ENCODE measurements at places on chromosomes 7 and 10.

DNA sequence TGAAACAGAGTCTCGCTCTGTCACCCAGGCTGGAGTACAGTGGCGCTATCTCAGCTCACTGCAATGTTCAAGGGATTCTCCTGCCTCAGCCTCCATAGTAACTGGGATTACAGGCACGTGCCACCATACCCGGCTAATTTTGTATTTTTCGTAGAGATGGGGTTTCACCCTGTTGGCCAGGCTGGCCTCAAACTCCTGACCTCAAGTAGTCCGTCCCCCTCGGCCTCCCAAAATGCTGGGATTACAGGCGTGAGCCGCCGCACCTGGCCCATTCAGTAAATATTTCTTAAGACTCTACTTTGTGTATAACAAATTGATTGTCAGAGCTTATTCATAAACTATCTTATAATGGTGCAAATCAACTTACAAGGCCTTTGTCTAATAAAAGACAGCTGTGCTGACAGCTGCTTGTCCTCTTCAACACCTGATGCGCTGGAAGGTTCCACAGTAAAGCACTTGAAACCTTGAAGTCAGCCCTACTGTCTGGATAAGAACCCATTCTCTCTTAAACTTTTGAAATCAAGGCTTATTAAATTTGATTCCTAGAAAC, 14.7 kb downstream of the ECHDC3 start:
- no peak for ATAC-seq

DNA sequence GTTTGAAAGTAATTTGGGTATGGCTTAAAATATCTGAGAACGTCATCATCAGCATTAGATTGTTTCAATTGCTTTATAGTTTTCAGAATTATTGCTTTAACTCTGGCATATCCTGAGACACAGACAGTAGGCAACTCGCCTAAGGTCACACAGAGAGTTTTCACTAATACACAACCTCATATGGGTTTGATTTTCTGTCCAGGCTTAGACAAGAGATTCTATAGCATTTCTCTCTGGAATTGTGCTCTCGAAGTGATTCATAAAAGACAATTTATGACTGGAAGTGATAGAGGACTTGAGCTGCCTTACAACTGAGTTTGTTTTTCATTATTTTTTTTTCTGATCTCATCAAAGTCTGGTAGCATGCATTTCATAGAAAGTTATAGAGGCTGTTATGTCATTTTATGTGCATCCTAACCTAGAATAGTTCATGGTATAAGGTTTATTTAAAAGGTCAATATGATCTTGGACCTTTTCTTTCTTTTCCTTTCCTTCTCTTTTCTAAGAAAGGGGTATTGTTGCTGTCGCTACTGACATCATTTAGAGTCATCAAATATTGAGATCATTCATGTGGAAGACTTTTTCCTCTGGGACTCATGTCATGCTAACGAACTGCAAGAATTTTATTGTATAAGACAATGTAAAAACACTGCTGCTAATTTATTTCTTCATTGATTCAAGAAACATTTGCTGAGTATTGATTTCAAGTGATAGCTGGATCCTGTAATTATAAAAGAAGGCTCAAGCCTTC, 278.2 kb downstream of the PLXDC2 start:
- ATAC-seq = no peak

- no peak for ATAC-seq
These were observed 172.9 kb downstream of the TCF7L2 start for GRCh38 chr10:113122947-113123346.

DNA sequence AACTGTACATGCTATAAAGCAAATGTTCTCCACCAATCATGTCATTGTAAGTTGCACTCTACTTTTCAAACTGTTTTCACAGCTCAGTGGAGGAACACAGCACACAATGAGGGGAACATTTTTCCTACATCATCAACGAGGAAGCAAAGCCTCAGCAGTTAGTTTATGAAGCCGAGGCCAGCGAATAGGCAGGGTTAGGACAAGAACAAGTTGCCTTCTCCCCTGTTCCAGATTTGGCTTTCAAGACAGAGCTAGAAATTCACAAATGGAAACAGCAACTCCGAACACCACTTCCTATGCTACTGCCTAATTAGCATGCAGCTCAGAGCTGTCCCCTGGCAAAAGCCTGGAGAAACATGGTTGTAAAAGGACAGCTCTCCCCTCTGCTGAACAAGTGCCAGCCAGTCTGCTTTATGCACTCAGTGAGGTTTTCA, 19.8 kb downstream of the ITGB8 start:
- ATAC-seq = peak; percentile 40

DNA sequence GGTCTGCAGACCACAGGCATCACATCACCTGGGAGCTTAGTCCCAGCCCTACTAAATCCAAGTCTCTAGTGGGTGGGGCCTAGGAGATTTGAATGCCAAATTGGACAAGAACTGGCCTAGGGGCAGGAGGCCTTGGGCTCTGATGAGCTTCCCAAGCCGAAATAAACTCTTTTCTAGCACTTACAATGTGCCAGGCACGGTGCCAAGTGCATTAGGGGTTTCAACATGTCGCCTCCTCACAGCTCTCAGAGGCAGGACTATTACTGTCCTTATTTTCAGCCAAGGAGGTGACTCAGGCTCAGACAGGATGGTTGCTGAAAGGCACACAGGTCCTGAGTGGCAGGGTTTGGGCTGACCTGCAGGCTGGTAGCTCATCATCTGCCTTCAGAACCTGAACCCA, 9.2 kb upstream of the CPA1 start:
- ATAC-seq = no peak

DNA sequence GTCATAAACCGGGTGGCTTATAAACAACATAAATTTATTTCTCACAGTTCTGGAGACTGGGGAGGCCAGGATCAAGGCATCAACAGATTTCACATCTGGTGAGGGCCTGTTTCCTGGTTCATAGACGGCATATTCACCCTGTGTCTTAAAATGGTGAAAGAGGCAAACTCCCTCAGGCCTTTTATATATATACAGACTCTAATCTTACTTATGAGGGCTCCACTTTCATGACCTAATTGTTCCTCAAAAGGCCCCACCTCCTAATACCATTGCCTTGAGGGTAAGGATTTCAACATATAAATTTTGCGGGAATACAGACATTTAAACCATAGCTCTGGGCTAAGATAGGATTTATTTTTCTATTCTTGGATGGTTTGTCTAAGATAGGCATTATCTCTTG, 187.2 kb downstream of the PPP1R3A start:
- ATAC-seq = no peak

DNA sequence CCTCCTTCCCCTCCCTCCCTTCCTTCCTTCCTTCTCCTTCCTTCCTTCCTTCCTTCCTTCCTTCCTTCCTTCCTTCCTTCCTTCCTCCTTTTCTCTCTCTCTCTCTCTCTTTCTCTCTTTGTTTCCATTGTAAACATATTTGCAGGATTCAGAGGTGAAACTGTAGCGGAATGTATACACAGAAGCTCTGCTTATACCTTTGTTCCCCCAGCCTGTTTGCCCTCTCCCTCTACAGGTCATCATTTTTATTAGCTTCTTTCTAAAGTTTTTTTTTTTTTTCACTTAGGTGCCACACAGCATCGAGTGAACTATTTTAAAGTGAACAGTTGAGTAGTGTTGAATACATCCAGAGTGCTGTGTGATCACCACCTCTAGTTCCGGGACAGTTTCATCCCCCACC, 20.7 kb downstream of the SDK1 start:
- no peak for ATAC-seq

DNA sequence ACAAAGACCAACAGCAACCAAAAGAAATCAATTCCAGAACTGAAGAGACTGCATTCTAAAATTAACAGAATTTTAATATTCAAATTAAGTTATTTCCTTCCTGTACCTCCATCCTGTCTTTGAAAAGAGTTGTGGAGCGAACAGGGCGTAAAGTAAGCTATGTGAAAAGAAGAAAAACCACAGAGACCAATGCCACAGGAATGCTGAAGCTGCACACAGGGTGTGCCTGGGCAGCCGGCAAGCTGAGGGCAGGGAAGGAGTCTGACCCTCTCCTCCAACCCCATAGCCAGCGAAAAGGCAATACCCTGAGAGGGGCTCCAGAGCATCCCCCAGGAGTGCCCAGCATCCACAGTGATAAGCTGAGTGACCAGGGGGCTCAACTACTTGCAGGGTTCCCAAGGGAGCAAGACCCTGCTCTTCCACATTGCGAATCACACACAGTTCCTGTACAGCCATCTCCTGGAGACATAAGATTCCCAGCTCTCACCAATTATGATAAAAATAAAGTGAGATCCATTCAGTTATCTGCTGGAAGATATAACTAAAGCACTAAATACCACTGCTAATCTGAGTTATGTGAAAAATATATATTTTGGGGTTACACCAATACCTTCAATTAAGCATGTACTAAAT, 93.8 kb downstream of the PARD3 start:
- ATAC-seq = peak; percentile 87

DNA sequence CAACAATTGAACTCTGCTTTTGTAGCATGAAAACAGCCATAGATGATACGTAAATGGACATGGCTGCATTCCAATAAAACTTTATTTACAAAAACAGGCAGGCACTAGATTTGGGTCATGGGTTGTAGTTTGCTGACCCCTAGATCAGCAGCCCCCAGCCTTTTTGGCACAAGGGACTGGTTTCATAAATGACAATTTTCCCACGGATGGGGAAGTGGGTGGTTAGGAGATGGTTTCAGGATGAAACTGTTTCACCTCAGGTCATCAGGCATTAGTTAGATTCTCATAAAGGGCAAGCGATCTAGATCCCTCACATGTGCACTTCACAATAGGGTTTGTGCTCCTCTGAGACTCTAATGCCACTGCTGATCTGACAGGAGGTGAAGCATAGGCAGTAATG, 16.5 kb upstream of the ANK3 start:
- no peak for ATAC-seq

DNA sequence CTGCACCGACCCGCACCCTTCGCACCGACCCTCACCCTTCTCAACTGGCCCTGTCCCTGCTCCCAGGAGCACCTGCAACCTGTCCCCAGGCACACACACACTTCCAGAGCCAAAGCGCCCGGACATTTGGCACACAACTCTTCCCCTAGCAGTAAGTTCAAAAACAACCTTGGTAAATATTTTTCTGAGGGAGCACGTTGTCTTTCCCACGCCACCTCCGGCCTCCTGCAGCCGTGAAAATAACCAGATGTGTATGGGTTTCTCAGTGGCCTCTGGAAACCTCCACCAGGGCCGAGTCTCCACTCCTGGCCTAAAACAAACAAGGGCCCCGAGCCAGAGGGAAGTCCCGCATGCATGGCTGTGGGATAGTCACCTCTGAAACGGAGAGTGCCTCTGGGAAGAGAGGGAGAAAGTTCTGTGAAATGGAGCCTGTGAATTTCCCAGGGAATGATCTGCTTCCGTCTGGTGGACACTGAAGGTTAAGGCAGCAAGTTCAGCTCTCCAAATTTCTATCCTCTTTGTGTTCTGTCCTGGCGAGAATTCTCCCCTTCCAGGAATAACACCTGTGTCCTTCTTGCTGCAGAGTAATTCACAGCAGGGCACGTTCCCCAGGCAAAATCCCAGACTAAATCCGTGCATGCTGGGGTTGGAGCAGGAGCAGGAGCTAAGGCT, 15.8 kb downstream of the PODXL start:
- no peak for ATAC-seq

- no peak for ATAC-seq
These were observed 48.2 kb downstream of the ABCB4 start for GRCh38 chr7:87427288-87427687.

DNA sequence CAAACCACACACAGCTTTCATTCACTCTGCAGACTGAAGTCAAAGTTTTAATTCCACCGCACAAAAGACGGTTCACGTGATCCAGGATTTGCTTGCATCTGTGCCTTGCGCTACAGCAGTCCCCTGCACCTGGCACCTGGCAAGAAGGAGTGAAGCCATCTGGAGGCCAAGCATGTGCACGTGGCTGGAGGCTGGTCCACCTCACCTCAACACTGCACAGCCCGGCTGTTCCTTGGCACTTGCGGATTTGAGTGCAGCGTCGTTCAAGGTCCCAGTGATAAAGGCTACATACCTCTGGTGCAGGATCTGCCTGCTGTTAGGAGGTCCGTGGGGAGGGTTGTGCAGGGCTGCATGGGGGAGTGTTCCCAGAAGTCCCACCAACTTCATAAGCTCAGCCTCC, 248.5 kb upstream of the GRB10 start:
- ATAC-seq = no peak

DNA sequence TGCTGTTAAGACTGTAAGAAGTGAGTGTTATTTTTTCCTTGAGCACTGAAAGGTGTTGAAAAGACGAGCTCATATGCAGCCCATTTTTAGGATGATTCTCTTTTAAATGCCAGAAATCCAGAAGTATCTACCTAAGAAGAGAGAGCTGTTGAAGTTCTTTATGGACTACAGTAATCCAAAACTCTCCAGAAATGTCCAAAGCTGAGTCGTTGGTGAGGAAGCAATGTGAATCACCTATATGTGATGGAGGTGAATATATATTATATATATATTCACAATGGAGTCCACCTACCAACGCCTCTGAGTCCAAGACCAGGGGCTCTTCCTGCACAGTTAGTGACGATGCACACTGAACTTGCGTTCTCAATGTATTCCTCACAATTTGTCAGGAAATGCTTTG, 252.7 kb upstream of the PITRM1 start:
- ATAC-seq = no peak

GRCh38 chr7:70829221-70830059, 302.5 kb upstream of the GALNT17 start:
- peak; percentile 92 for ATAC-seq

- ATAC-seq = no peak
These were observed 57.4 kb upstream of the EBF3 start for GRCh38 chr10:130021383-130021950.

GRCh38 chr7:148261996-148262688, 328.4 kb upstream of the C7orf33 start:
- peak; percentile 29 for ATAC-seq

DNA sequence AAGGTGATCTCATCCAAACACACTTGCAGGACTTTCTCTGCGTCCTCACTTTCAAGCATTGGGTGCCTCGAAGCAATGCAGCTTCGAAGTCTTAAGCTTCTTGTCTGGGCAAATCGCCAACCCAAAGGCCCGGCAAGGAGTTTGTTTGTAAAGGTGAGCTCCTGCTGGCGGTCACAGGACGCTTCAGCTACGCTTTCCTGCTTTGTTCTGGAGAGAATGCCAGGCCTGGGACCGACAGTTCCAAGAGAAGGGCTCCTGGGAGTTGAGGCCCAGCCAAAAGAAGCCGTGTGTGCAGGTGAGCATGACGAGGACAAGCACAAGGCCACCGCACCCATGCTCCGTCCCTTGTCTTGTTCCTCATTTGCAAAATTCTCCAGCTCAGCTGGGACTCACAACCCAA, 106.6 kb upstream of the DOCK1 start:
- ATAC-seq = no peak

GRCh38 chr7:49974035-49974434, 119.0 kb downstream of the ZPBP start:
- ATAC-seq = no peak

DNA sequence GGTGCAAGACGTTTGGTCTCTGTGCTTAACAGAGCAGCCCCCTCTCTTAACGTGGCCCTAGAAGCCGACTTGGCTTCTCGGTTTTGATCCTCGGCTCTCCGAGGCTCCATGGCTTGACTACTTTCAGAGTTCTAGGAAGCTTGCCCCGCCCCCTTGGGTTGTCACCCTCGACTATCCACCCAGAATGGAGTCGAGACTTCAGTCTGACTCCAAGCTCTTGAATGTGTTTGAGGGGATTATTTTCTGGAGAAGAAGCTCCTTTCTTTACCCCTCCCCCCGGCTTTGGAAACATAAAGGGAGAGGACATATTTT, 448 bp downstream of the SEC24C start:
- ATAC-seq = peak; percentile 49
